ENCODE measurements at places on chromosomes 1 and 21.

GRCh38 chr1:189150624-189151023 is 1327.0 kb downstream of the BRINP3 start:
- DNase-seq, result no peak

DNA sequence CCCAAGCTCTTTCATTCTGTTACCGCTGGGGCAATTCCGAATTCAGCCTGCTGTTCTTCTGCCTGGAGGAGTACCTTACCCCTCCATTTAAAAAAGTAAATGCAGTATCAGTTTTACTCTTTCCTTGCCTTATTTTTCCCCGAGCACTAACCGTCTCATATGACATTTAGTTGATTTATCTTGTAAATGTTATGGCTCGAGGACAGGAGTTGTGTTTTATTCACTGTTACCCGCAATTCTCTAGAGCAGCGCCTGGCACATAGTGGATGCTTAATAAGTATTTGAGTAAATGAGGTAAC is 425 bp upstream of the TADA1 start:
- no peak for DNase-seq

DNA sequence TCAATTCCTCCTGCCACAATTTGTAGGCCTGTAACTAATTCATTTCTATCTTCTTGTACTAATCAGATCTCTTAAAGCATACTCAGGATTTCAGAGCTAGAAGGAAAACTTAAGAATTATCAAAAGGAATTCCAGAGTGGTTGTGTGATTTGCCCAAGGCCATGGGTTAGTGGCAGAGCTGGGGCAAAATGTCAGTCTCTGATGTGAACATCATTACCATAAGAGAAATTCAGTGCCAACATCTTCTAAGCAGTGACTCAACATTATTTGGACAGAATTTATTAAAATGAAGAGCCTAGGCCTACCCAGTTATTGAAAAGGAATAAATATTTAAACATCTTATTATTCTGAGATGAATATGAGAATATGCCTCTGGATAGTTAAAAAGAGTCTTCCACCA is 14.5 kb downstream of the ST6GALNAC5 start:
- DNase-seq, result no peak

DNA sequence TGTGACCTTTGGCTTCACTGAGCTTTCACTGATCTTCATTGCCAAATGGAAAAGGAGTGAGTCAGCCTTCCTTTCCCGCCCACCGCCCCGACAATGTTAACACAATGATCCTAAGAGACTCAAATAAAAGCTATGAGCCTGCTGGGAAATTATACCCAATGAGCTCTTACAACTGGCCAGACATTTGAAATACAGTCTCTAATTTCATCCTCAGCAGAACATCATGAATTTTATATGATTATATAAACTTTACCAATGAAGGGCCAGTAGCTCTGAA is 252.5 kb downstream of the SIPA1L2 start:
- DNase-seq, result no peak

- DNase-seq, result no peak
Observed at GRCh38 chr1:246572785-246573184, 6.5 kb downstream of the CNST start.

GRCh38 chr21:45289655-45290515 is 2.2 kb upstream of the POFUT2 start:
- no peak for DNase-seq

- no peak for DNase-seq
Observed at GRCh38 chr1:152162792-152163463, 3.9 kb upstream of the RPTN start.

- DNase-seq, result no peak
Observed at GRCh38 chr1:3641046-3641760, 8.7 kb downstream of the WRAP73 start.

GRCh38 chr1:197786280-197786679 is 11.0 kb upstream of the DENND1B start:
- DNase-seq, result no peak

- DNase-seq, result no peak
Observed at GRCh38 chr1:59025898-59026426, 242.1 kb upstream of the JUN start.

GRCh38 chr1:9174762-9175161 is 45.9 kb upstream of the GPR157 start:
- no peak for DNase-seq

DNA sequence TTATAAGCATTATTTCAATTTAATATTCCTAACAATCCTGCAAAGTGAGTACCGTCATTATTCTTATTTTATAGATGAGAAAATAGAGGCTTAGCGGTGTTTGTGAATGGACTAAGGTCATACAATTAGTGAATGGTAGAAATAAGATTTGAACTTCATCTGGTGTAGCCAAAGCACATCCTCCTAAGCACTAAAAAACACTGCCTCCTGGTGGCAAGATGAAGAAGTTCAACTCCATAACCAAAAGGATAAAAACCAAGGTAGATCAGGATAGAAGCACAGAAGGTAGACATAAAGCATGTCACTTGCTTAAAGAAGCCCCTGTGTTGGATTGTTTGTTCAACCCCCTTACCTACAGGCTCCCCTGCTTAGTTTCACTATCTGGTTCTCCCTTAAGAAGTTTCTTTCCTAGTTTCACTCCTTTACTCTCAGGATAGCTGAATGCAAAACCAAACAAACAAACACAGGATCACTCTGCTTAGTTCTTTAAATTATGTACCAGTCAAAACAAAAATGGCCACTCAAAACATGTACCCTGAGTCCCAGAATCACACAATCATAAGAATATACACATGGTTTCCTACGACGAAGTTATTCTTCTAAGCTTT is 12.7 kb upstream of the AIM2 start:
- DNase-seq, result no peak

GRCh38 chr1:168505006-168505405 is 38.8 kb downstream of the XCL2 start:
- no peak for DNase-seq

- no peak for DNase-seq
Observed at GRCh38 chr1:42689912-42690311, 7.7 kb downstream of the YBX1 start.

DNA sequence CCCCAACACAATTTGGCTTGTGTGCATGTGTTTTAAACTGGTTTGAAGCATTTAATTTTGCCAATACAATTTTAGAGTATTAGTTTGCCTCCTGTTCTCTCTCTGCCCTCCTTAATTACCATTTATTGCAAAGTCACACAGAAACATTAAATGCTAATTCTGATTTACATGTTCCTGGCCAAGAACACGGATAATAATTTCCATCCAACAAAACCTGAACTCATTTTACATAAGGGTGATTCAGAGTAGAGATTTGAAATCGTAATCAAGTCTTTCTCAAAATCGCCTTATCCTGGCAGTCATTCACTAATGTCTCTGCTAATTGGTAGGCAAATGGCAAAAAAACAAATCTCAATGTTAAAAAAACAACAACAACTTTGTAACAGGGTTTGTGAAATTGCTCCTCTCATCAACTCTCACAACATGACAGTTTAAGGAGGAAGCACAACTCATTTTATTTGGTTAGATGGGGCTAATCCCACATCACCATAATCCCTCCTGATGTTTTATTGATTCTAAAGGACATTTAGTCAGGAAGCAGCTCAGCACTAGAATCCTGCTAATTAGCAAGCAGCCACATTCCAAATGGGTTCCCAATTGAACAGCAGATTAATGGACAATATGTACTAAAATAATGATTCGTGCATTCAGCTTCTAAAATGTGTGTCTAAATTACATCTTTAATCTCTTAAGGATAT is 55.9 kb downstream of the C1orf87 start:
- DNase-seq, result no peak
